NCI-H446 (cell line): ENCODE measurements at places on chromosomes 11 and 22.

- no peak for DNase-seq
Measured at GRCh38 chr11:67406969-67407687, 3.2 kb downstream of the TBC1D10C start.

- no peak for DNase-seq
Measured at GRCh38 chr22:16387088-16387487, 205.5 kb downstream of the CCT8L2 start.

DNA sequence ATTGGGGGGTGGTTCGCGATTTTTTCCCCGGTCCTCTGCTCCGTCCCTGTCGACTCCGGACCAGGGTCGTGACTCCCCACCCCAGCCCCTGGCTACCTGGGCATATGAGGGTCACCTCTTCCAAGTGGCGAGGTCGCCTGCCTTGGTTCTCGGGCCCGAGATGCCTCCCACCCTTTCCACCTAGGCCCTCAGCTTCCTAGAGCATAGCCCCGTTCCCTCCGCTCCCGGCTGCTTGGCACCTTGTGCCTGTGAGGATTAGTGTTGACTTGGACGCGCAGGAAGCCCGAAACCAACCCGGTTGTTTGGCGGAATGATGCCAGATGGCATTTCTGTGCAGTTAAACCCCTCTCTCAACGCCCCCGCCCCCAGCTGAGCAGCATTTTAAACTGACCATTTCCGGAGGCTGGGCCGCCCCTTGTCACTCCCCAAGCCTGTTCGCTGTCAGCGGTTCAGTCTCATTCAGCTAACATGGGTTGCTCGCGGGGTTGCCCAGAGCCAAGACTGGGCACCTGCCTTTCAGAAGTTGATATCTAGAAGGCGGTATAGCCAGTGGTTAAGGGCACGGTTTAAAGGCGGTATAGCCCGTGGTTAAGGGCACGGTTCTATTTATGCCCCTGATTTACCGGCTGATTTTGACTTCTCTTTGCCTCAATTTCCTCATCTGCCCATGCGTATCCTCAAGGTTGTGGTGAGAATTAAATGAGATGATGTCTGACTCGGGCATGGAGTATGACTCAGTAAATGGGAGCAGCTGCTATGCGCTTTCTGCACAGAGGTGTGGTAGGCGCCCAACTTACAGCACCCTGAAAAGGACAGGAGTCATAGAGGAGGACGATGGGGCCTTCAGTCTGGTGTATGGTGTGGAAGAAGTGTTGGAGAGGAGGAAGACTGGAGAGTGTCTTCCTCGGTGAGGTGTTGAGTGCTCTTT, 639 bp downstream of the INCENP start:
- no peak for DNase-seq

GRCh38 chr11:130601141-130601540, 152.7 kb downstream of the ADAMTS15 start:
- no peak for DNase-seq
